T-helper 22 cell (primary cell): ENCODE measurements at places on chromosomes 11 and 22.

DNA sequence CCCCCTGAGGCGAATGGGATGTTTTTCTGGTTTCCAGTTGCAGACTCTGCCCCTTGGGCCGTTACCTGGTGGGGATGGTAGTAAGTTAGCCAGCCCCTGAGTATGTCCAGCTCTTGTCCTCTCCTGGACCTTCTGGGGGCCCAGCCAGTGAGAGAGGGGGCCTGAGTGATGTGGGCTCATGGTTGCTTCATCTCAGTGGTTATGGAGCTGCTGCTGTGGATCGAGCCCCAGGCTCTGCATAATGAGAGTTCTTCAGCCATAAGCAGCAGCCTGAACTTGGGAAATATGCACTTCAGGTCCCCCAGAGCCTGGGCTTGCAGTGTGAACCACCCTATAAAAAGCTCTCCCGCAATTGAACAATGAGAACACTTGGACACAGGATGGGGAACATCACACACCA lies 5.9 kb downstream of the TMPRSS13 start:
- no peak for DNase-seq

GRCh38 chr11:1759851-1760220 lies 3.9 kb downstream of the CTSD start:
- DNase-seq: no peak

GRCh38 chr11:111513240-111513605 lies 1.0 kb upstream of the BTG4 start:
- no peak for DNase-seq

DNA sequence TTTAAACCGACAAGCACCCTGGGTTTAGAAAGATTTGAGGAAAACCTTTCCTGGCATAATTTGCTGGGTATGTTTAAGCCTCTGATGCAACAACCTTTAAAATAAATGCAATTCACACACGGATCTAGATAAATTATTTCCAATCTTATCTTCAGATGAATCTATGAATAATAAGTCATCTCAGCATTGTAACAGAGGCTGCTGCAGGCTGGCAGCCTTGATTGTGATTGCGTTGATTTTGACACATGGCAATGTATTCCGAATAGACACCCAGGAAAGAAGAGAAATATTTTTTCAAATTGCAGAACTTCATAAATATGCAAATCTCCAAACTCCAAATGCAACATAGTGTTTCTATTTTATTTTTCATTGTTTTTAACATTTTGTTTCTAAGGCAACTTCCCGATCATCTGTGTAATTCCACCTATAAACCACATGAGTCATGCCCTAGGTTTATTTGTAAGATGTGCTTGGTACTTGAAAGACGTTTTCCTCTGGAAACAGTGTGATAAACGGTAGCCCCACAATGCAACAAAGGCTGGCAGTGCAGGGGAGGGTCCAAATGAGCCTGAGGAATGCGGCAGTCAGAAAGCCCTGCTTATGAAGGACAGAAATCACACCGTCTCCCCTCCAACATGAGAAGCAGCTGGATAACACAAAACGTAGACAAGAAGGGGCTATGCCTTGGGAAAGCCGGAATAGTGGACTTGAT lies 359.0 kb downstream of the BRD1 start:
- DNase-seq: no peak

DNA sequence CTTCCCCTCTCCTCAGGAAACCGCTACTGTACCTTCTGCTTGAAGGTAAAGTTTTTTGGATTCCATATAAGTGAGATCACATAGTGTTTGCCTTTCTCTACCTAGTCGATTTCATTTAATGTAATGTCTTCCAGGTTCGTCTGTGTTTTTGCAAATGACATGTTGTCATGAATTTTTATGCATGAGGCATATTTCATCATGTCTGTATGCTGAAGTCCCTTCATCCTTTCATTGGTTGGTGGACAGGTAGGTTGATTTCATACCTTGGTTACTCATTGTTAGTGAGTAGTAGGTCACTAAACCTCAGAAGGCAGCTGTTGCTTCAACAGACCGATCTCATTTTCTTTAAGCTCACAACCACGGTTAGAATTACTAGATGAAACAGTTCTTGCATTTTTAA lies 60.3 kb downstream of the LRRC74B start:
- DNase-seq: no peak

- DNase-seq: no peak
Observed at GRCh38 chr11:13210424-13210823, 67.2 kb upstream of the BMAL1 start.

DNA sequence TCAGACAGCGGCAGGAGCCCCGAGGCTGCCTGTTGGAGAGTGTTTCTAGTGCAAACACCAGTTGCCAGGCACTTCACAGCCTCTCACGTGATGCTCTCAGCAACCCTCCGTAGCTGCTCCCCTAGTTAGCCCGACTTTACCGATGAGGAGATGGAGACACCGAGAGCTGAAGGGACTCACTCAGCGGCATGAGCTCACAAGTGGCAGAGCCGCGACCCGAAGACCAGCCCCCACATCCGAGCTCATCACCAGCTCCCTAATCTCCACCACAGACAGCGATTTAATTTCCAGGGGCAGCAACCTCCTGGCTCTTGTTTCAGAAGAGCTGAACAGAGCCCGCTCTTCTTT lies 28.7 kb upstream of the RTL6 start:
- DNase-seq: no peak

DNA sequence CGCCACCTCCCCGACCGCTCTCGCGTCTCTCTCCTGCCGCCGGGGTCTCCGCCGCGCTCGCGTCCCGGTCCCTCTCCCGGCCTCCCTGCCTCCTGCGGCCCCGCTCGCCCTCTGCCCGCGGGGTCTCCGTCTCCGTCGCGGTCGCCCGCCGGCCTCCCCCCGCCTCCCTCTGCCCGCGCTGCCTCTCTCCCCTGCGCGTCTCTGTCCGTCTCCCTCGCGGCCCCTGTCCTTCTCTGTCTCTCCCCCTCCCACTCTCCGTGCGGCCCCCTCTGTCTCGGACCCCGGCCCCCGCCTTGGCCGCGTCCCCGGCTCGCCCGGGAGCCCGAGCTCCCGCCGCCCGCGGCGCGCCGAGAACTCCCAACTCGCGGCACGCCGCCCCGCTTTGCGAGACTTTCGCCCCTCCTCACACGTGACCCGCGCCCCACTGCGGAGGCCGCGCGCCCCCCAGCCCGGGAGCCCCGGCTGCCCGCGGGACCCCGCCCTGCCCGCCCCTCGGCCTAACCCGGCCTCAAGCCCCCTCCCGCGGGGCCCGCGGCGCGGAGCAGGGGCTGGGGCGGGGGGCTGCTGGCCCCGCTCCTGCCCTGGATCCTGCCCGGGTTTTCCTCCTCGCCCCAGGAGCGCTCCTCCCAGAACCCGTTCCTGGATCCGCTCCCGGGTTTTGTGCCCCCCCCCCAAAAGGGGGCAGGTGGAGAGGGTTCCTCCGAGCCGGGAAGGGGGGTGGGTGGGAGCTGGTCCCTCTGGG lies 702 bp upstream of the KCNJ4 start:
- no peak for DNase-seq

DNA sequence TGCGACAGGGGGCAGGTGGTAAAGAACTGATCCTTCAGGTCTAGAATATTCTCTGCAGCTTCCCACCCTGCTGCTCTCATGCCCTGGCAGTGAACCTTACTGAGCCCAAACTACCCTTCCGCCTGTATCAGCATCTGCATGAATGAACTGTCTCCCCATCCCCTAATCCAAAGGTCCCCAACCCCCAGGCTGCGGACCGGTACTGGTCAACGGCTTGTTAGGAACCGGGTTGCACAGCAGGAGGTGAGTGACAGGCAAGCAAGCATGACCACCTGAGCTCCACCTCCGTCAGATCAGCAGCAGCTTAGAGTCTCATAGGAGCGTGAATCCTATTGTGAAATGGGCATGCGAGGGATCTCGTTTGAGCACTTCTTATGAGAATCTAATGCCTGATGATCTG lies 58.2 kb upstream of the LMO1 start:
- no peak for DNase-seq

GRCh38 chr11:132264616-132265015 lies 894.2 kb downstream of the NTM start:
- DNase-seq: no peak

- no peak for DNase-seq
Observed at GRCh38 chr22:46854125-46854870, 91.8 kb downstream of the TBC1D22A start.

DNA sequence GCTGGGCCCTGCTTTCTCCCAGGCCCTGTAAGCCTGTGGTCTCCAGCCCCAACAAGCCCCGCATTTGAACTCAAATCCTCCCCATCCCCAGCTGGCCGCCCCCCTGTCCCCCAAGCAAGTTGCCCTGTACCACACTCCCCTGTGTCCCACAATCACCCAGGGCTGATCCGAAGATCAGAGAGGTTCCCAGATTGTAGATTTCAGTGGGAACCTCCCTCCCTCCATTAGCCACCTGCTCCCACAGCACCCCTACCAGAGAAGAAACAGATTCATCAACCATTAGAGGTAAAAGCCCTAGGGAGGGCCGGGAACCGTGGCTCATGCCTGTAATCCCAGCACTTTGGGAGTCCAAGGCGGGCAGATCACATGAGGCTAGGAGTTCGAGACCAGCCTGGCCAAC lies 107.5 kb downstream of the FEZ1 start:
- DNase-seq: no peak

DNA sequence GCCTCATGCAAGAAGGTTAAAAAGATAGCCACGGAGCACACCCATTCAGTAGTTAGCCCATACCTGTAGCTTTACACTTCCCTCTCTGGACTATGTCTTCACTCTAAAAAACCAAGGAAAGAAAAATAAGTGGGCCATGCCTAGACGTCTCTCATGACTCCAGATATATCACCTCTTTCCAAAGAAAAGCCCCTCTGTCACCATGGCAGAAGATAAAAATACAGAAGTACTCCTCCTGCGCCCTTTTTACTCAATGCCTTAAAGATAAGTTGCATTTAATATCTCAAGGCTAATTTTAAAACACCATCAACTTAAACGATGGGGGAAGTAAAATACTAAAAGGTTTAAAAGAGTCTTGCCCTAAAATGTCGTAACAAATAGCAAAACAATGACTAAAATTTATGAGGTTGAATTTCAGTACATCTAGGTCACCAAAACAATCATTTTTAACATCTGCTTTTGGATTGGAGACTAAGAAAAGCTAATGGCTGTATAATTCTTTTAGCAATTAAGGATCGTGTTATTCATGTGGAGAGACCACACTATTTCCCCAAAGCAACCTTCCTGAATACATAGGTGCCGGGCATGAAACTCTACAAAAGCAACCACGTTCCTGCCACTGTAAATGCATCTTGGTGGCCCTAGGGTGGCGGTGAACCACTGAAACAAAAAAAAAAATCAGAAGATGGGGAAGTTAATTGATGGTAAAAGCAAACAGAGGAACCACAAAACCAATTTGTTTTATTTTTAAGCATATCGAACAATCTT lies 46.0 kb downstream of the CELF1 start:
- no peak for DNase-seq

DNA sequence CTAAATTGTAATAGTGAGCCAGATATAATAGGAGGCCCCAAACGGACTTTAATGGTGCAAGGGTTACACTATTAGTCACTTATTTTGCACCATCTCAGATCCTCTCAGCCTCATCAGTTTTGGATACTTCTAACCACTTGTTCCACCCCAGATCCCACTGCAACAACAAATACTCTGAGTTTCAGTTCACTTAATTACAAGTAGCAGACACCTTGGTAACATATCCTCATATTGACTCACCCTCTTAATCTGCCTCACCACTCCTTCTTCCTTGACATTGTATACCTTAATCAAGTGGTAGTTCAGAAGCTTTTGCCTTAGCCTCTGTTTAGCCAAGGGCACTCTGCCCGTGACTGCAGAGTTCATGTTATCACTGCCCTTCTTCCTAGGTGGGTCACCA lies 256.1 kb upstream of the UBASH3B start:
- DNase-seq: no peak

DNA sequence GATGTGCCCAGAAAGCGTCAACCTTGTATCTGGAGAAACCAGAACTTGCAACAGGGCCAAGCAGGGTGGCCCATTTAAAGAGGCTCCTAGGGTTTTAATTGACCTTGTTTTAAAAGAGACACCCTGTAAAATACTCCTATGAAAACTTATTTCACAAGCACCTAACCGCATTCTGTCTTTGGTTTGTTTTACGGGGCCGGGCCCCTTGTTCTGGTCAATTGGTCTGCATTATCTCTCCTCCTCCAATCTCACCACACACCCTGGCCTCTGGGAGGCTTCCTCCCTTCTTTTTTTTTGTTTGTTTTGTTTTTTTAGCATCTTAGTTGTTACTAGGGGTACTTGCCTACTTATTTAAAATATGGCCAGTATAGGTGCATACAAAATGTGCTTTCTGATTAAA lies 4.7 kb downstream of the EHF start:
- no peak for DNase-seq

GRCh38 chr22:42711895-42712837 lies 8.5 kb downstream of the A4GALT start:
- no peak for DNase-seq

DNA sequence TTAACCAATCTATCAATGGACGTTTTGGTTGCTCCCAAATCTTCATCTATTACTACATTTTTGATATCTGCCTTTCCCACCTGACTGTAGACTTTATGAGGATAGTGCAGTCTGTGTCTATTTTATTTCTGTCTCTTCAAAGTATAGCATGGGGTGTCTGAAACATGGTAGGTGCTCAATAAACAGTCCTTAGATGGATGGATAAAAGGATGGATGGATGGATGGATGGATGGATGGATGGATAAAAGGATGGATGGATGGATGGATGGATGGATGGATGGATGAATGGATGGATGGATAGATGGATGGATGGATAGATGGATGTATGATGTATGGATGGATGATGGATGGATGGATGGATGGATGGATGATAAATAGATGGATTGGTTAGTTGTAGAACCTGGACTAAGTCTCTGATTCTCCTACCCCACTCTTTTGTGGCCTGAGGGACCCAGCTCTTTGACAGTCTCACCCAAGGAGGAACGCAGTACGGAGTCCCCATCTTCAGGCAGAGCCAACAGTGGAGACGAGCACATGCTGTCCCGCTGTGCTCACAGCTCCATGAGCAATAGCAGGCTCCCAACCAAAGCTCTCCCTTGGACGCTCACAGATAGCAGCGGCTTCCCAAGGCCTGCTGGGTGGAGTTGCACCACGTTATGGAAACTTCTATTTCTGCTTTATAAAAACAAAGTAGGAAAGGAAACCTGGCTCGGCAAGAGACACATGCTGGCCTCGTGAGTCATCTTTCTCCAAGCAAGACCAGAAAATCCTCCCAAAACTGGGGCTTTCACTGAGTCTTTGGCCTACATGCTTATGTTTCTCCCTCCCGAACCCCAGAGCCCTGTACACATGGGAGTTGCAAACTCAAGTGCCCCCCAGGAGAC lies 448.0 kb downstream of the MIAT start:
- no peak for DNase-seq

DNA sequence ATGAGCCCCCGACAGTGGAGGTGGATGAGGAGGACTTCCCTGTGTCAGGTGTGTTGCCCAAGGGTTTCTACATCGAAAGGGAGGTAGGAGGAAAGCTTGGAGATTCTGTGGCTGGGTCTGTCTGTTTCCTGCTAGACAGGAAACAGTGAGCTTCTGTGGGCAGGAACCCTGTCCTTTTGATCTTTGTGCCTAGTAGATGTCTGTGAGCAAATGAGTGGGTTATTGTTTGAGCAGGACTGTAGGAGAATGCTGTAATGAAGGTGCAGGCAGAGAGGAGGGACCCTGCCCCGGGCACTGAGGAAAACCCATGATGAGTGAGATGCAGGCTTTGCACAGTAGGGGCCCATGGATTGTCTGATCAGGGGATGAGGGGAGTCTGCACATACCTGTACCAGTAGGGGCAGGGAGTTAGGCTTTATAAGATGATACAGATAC lies 14.0 kb downstream of the USP35 start:
- peak; percentile 72 for DNase-seq
